ENCODE measurements at places on chromosomes 6 and 20.

DNA sequence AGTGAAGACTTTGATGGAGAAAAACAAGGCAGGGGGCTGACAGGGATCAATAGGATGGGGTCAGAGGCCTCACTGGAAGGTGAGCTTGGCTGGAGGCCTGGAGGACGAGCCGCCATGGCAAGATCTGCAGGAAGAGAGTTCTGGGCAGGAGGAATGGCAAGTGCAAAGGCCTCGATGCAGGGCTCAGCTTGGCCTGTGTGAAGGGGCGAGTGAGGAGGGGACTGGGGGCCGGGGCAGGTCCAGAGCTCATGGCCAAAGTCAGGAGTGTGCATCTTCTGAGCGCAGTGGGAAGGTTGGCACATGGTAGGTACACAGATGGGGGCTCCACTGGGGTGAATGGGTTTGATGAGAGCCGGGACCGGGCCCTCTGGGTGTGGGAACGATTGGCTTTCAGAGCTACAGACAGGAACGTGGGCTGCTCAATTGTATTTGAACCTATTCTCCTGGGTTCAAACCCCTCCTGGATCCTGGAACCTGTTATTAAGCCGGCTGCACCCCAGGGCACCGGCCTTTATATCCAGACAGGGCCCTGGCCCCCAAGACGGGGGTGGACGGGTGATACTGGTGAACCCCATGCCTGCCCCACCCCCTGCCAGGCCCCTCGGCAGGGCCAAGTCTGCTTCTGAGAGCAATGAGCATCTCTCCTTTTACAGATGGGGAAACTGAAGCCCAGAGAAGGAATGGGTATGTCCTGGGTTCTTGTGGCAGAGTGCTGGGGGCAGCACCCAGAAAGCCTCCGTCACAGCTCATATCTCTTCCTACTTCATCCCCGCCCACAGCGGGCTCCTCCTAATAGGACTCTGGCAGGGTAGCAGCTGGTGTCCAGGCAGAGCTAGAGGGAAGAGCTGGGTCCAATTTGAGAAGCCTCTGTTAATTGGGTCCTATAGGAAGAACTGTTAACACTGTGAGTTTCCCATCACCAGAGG, 106.1 kb downstream of the CEBPB start:
- no peak for DNase-seq

DNA sequence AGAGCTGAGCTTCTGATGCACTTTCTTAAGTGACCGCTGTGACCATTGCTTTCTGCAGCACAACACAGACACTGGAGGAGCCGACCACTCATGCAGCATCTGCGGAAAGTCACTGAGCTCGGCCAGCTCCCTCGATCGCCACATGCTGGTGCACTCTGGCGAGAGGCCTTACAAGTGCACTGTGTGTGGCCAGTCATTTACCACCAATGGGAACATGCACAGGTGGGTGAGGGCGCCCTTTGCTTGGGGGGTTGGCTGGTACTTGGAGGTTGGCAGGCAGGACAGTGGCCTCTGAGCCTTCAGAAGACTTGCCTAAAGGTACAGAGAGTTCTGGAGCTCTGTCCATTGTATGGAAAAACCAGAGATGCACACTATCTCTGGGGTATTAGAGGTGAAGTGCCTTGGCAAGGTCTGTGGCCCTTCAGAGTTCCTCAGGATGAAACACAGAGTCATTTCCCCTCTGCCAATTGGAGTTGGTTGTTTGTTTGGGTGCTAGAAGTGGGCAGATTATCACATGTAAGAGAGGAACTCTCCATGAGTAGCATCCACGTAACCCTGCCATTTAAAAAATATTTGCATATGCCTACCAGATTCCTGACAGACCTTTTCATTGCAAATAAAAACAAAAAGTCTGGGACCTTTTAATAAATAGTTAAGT, 81.5 kb downstream of the RREB1 start:
- no peak for DNase-seq

DNA sequence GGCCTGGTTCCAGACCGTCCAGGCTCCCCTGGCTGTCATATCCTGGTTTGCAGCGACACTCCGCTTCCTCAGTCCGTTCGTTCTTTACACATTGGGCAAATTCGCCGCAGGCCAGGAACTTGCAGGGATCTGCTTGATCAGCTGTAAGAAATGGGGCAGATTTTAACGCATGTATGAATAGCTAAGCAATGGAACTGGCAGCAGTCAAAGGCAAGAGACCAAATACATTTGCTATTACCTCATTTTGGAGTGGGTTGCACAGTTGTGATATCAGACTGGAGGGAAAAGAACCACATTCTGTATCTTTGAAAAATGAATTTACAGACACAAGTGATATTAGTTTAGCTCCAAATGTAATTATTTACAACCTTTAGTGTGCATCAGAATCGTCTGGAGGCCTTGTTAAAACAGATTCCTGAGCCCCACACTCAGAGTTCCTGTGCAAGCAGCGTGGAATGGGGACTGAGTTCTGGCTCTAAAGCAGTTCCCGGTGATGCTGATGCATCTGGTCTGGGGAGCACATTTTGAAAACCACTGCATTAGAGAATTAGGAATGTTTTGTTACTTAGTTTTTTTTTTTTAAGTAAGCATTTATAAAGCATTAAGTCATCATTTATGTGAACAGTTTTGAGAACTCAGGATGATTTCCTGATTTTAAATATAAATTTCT, 141.3 kb downstream of the IMPG1 start:
- no peak for DNase-seq

DNA sequence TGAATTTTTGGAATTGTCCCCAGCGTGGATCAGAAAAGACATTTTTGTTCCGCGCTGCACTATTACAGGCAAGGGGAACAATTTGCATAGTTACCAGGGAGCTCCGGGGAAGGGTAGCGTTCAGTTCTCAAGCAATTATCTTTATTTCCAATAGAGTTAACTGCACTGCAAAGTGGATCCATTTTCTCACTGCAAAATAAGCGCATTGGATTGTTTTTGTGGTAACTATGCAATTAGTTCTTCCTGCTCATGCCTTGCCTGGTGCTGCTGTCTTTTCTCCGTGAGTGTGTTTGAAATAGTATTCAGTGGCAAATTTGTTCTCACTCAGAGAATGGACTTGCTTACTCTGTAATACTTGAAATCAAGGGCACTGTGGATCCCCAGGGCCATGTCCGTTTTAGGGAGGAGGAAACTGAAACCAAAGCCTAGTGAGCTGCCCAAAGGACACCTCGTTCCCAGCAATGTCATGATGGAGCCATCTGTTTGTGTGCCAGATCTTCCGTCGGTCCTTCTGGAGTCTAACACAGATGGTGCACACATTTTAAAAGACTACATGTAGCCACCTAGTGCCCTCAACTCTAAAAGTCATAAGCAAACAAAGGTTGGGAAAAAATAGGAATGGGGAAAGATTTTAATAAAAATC, 7.4 kb upstream of the PCK1 start:
- DNase-seq, result no peak

DNA sequence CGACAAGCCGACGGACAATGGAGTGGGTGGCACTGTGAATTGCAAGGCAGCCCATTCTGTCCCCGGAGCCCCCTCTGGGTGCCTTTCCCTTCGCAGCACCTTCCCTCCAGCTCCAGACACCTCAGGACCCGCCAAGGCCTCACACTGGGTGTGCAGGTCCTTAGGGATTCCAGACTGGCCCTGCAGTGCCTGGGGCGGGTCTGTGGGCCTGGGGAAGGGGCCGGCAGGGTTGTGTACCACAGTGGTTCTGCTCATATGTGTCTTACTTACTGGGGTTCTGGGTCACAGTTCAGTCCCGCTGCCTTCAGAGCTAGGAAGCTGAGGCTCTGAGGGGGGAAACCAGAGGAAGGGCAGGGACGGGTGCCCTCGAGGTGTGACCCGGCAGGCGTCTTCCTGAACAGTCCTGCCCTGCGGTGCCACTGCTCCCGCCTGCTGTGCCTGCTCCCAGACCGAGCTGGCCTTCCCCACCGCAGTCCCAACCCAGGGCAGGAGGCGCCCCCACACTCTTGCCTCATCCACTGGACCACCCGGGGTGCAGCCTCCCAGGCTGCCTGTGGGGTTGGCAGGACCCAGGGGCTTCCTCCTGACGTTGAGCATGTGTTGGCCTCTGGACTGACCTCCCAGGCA, 16.3 kb upstream of the SLCO4A1 start:
- DNase-seq, result no peak

DNA sequence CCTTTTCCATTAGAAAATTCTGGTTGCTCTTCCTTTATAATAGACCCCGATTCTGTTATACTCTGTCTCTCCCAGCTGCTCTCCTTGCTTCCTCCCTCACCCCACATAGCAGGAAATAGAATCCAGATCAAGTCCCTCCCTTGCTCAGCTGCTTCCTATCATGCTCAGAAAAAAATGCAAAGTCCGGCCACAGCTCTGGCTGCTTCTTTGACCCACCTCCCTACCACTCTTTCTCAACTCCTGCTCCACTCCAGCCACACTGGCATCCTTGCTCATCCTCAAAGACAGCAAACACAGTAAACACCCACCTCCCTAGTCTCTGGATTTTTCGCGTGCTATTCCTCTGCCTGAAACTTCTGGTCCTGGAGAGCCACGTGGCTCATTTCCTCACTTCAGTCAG, 9.1 kb upstream of the SLC22A16 start:
- no peak for DNase-seq

GRCh38 chr6:22886650-22887581, 317.6 kb downstream of the HDGFL1 start:
- no peak for DNase-seq

DNA sequence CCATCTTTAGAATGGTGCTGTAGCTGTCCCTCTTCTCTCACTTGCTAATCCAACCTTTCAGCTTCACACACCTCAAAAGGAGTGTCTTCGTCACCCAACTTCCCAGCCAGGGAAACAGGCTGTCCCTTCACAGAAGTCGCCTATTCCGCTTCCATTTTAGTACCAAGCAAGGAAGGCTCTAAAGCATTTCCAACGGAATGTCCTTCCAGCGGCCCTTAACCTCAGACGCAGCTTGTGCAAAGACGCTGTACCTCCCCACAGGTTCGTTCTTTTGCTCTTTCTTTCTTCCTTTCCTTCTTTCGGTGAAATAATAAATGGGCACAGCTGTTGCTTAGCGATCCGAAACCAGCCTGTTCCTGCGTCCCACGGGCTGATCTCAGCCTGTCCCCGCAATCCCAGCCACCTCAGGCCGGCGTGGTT, 1.5 kb downstream of the PTPRT start:
- no peak for DNase-seq

Data from GM12891 (cell line).